Activated CD8-positive, alpha-beta memory T cell treated with anti-CD3 and anti-CD28 coated beads for 4 hours (primary cell): ENCODE measurements at places on chromosomes 7 and 10.
A peak's percentile ranks its signal among the peaks of the same experiment; 100 is the strongest.

GRCh38 chr7:33044986-33045385 is 17.6 kb downstream of the NT5C3A start:
- DNase-seq, result no peak

DNA sequence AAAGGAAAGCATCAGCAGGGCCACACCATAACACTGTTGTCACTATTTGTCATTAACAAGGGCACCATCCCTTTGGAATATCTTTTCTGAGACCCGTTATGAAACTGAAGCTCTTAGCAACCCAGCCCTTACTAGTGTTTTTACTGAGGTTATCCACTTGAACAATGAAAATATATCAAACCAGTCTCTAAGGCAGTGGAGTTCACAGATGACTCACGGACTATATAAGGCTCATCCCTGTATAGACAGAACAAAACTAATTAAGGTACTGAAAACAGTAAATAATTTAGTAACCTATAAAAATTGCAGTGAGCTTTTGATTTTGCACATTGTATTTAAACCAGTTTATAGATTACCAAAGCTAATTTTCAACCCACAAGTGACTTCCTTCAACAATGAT is 196.0 kb downstream of the ELAPOR2 start:
- DNase-seq, result no peak

- DNase-seq, result no peak
These were observed 39.8 kb downstream of the SEM1 start for GRCh38 chr7:96669812-96670211.

DNA sequence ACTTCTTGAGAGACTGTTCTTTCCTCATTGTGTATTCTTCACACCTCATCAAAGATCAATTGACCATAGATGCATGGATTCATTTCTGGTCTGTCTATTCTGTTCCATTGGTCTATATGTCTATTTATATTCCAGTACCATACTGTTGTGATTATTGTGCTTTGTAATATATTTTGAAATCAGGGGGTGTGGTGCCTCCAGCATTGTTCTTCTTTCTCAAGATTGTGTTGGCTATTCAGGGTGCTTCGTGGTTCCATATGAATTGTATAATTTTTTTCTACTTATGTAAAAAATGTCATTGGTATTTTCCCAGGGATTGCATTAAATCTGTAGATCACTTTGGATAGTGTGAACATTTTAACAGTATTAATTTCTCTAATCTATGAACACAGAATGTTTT is 106.5 kb downstream of the EPC1 start:
- DNase-seq, result no peak

GRCh38 chr10:62045765-62046521 is 144.4 kb downstream of the ARID5B start:
- no peak for DNase-seq

- peak; percentile 64 for DNase-seq
These were observed 145.3 kb downstream of the CELF2 start for GRCh38 chr10:11162828-11163599.

DNA sequence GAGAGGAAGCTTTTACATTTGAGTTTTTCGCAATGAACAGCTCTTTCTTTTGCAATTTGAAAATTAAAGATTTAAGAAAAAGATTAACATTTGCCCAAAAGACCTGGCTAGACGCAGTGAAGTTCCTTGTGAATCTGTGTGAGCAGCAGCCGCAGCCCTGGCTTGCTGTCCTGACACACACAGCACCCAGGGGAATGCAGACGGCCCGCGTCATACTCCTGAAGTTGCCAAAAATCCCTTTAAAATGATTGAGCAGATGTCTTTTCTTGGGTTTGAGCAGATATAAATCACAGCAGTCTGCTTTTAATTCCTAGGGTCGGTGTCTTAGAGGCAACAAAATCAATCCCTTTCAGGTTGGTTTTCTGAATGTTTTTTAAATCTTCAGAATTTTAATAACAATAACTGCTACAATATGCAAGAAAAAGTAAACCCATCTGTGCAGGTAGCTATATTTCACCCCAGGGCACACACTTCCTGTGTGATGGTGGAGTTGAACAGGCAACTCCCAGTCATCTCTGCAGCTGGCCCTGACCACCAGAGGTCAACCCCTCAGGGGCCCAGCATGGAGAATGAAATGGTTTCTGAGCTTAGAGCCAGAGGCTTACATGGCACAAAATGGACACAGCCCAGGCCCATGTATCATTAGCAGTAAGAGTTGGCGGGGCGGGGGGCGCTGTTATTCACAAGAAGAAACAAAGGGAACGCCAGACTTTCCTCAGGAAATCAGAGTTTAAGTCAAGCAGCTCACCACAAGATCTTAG is 32.2 kb upstream of the TRIL start:
- no peak for DNase-seq

DNA sequence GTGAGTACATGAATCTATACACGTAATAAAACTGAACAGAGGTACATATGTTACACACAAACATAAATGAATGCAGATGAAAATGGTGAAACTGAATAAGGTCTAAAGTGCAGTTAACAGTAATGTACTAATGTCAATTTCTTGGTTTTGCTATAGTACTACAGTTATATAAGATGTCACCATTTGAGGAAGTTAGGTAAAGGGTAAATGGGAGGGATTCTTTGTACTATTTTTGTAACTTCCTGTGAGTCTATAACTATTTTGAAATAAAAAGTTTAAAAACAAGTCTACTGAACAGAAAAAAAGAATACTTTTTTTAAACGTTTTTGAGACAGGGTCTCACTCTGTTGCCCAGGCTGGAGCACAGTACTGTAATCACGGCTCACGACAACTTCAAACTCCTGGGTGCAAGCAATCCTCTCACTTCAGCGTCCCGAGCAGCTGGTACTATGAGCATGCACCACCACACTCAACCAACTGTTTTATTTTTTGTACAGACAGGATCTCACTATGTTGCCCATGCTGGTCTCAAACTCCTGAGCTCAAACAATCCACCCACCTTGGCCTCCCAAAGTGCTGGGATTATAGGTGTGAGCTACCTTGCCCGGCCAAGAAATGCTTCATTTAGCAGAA is 71.5 kb downstream of the WAPL start:
- no peak for DNase-seq

DNA sequence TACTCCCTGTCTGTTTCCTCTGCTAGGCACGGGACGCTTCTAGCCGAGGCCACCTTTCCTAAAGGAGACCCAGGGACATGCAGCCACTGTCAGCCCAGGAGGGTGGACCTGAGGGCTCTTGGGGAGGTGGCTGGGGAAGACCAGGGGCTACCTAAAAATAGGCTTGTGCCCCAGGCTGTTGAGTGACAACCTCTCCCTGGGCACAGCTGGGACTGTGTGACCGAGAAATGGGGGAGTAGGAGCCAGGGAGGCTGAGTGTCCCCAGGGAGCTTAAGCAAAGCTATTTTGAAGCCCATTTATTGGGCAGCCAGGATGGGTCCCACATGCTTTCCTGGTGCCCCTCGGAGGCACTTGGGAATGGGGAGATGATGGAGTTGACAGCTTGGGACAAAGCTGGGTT is 63.8 kb downstream of the CALML3 start:
- no peak for DNase-seq

DNA sequence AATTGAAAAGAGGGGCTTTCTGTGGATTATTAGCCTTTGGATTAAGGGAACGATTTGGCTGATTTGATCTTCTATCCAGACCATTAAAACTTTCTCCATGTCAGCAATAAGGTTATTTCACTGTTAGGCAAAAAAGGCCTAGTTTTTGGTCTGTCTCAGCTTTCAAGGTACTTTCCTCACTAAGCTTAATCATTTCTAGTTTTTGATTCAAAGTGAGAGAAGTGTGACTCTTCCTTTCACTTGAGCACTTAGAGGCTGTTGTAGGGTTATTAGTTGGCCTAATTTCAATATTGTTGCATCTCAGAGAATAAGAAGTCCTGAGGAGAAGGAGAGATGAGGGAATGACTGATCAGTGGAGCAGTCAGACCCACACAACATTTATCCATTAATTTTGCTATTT is 596.0 kb upstream of the TPK1 start:
- no peak for DNase-seq

DNA sequence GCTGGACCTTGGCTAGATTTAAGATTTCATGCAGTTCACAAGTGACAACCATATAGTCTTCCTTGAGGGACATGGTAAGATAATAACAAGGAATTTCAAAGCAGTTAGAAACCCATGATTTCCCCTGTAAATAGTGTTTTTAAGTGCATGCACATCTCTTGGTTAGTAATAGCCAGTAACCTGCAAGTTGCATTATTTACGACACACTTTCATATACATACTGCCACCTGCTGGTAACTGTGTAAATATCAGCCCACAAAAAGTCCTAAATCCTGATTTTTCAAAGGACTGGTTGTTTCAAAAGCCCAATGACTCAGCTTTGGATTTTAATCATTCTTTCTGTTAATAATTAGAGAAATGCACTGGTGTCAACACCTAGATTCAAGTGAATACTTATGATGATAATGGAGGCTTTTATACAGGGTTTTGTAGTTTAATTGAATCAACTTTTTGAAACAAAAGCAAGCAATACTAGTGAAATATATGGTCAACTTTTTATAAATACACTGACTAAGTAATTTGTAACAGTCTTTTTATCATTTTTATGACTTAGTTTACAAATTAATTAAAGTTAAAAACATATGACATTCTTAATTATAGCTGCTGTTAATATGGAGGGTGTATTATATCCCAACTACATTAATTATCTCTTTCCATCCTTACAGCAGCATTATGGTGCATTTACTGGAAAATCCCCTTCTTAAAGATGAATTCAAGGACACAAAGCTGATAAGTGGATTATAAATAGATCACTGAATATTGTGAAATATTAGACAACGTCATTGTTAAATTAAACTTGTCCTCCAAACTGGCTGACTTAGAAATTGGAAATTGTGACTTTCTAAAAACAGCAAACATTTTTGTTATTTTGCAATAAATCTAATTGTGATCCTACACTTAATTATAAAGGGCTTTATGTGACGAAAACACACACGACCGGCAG is 367.7 kb upstream of the SEMA3D start:
- no peak for DNase-seq

GRCh38 chr10:15879058-15879457 is 18.8 kb upstream of the MINDY3 start:
- DNase-seq, result no peak

GRCh38 chr7:151144387-151144786 is 23.1 kb downstream of the GBX1 start:
- DNase-seq, result no peak

DNA sequence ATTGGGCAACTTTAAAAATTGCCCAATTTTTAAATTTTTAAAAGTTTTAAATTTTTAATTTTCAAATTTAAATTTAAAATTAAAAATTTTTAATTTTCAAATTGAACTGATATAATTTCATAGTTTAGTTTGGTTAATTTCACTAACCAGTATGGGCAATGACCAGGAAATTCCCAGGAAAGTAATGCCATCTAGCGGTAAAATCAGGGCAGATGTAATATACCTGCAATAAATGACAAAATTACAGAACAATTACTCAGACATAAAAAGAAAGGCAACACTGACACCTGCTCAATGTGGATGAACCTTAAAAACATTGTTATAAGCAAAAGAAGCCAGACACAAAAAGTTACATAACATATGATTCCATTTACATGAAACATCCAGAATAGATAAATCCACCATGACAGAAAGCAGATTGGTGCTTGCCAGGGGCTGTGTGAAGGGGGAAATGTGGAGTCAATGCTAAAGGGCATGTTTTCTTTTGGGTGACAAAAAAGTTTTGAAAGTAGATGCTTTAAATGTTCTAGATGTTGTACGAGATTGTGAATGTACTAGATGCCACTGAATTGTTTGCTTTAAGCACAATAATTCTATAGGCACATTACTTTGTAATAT is 28.6 kb upstream of the SLC16A12 start:
- DNase-seq, result no peak

DNA sequence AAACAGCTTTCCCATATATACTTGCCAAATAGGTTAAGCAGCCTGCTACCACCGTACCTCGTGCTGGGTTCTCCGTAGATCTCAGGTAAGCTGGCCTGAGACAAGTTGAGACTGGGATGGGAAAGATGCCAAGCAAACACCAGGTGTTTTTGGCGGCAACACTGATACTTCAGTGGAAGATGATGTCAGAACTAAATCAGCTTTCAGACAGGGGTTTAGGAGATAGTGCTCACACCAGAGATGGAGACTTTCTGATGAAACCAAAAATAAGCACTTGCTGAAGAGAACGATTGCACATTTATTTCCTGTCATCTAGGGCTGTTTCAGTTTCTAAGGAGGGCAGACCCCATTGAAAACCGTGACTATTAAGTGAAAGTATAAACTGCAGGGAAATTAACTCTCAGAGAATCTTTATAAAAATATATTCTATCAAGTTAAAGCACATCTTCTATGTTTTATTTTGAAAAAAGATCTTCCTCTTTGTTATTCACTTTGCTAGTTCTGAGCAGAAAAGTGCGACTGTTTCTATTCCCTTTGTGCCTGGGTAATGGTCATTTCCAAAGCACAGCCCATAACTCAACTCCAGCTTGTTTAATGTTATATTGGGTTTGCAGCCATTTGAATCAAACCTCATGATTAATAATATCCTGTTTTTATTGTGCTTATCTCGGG is 149.9 kb downstream of the CPED1 start:
- no peak for DNase-seq

DNA sequence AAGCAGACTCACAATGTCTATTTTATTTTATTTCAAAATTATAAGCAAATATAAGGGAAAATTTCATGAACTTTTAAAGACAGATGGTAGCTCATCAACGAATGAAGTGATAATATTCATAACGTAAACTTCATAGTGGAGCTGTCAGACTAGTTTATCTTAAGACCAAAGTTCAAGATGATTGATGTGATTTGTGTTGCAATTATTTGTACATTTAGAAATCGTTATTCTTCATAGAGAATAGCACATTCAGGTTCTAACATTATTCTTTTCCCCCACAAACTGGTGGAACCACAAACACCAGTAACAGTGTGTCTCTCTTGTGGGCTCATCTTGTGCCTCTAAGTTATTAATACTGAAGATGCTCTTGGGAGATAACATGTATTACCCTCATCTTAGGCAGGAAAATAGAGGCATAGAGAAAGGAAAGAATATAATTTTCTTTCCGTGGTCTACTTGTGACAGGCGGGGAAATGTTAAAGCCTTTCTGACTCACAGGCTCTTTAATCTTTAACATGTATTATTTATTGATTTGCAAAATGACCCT is 37.0 kb downstream of the CCSER2 start:
- no peak for DNase-seq
